HL-60 (cell line): ENCODE measurements at places on chromosomes 5 and 9.

- no peak for DNase-seq
Observed at GRCh38 chr5:101937041-101937440, 359.0 kb downstream of the SLCO4C1 start.

- no peak for DNase-seq
Observed at GRCh38 chr9:17229945-17230560, 95.2 kb downstream of the CNTLN start.

DNA sequence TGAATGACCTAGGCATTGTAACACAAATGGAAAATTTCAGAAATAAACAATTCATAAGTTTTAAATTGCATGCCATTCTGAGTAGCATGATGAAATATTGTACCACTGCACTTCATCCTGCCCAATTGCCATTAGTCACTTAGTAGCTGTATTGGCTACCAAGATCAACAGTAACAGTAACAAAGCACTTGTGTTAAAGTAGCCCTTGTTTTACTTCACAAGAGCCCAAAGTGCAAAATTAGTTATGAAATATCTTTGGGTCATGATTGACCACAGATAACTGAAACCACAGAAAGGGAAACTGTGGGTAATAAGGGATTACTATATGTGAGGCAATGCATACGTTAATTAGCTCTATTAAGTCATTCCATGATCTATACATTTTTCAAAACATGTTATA, 33.3 kb upstream of the RORB start:
- peak; percentile 2 for DNase-seq

GRCh38 chr5:37575541-37576489, 196.7 kb downstream of the WDR70 start:
- no peak for DNase-seq

DNA sequence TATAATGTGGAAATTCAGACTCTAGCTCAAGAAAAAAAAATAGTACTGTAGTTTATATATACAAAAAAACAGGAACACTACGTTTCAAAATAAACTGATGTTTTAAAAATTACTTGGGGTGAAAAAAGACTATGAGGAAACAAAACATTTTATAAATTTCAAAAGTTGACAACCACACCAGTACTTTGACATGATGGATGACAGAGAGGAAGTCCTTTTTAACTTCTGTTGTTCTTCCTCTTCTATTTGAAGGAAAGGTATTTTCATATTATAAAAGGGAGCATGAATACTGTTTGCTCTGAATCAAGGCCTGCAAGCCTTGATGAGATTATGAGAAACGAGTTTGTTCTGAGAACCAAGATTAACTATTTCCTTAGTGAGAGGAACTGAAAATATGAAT, 456.9 kb downstream of the TAF11L14 start:
- DNase-seq, result no peak

DNA sequence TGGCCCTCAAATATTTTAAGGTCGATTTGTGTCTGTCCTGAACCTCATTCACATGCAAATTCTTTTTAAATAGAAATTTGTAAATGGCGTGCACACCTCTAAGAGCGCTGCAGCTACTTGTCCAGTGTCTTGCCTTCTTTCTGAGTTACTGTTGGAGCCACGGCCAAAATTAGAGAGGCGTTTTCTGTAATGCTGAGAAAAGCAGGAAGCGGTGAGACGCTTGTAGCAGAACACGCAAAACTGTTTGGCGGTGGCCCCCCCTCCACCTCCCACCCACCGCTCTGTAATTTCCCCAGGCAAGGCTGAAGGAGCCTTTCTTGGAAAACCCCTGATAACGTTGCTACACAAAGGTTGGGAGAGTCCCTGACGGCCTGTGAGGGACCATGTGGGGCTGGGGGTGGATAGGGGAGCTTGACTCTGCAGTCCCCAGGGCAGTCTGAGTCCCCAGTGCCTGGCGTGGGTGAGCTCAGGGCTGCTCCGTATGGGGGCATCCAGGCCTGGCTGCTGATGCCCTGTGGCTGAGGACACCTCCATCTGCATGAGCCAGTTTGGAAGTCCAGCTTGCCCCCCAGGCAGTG, 96.5 kb downstream of the GADD45G start:
- DNase-seq, result no peak

DNA sequence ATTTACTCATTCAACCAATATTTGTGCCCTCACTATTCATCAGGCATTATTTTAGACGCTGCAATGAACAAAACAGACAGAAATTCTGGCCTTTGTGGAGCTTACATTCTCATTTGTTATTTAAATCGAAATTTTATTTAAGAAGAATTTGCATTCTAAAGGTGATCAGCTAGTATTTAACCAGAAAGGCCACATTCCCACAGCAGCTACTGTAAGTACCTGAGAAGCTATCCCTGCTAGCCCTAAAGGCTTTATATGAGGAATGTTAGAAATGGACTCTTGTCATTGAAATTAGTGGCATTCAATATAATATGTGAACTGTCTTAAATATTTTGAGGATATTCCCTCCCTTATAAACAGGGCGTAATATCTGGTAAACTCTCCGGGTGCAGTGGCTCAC, 35.0 kb upstream of the GOLM1 start:
- DNase-seq, result no peak

DNA sequence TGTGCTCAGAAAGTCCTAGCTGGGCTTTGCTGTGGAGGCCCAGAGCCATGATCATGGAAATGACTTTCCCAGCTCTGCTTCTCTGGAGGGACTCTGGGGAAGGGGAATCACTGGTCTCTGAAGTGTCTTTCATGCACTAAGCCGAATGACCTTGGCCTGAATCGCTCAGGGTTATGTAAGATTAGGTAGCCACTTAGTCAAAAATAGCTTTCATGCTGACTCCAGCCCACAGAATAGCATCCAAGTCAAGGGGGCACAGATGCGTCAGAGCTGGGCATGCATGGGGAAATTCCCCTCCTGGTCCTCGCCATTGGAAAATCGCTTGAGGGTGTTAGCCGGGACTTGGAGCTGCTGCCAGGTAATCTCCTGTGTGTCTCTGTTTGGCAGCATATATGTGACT, 36.1 kb upstream of the PPARGC1B start:
- DNase-seq, result no peak

GRCh38 chr9:137351781-137352501, 49.9 kb upstream of the NRARP start:
- no peak for DNase-seq
